RPMI8226 (cell line): ENCODE measurements at places on chromosomes 7 and 10.

DNA sequence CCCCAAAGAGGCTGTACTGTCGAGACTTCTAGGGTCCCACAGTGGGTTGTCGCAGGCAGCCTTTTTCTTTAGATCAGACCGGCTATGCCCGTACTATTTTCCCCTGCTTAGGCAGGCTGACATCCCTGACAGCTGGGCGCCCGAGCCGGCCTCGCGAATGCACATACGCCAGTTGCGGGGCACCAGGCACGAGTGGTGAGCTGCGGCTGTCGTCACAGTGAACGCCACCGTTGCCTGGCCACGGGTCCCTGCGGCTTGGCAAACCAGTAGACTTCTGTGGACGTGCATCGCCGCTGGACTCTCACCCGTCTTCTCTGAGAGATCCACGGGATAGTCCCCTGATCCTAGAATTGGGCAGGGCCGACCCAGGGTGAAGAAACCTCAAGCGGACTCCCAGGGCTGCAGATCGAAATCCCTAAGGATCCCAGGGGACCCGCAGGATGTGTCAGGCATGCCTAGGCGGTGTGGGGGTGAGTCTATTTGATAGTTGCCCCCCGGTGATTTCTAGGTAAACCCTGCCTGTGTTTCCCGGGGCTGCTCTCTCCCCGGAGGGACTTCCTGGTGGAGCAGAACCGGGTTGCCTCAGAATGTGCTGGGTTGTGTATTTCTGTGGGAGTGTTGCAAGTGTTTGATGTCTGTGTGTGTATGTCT lies 33.0 kb upstream of the ZNF273 start:
- no peak for DNase-seq

DNA sequence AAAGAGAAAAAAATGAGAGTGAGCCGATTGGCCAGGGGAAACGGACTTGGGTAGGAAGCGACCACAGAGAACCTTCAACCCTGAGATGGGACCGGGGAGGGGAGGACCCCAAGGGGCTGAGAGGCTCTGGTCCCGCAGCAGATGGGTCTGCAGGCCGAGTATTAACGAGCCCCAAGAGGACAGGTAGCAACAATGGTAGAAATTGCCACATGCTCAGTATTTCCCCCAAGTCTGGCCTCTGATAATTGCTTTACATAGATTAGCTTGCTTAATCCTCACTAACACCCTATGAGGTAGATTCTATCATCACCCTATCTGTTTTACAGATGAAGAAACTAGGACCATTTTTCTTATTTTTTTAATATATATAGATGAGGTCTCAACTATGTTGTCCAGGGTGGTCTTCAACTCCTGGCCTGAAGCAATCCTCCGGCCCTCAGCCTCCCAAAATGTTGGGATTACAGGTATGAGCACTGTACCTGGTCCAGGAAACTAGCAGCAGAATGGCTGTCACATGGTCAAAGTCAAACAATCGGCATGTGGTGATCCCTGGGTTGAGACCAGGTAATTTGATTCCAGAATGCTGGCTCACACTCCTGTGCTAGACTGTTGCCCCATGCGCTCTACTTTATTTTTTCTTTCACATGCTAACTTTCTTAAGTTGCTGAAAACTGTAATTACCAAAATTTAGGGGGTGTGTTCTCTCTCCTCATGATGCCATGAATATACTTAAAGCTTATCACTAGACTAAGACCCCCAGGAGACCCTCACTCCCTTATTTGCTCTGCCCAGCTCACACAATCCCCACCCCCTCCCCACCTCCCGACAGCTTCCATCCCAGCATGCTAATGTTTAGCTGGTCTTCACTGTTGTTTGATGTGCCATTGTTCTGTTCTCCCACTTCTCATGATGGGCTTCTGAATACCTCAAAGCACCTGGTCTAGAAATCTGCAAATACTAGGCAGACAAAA lies 67.9 kb upstream of the AFAP1L2 start:
- DNase-seq: no peak

DNA sequence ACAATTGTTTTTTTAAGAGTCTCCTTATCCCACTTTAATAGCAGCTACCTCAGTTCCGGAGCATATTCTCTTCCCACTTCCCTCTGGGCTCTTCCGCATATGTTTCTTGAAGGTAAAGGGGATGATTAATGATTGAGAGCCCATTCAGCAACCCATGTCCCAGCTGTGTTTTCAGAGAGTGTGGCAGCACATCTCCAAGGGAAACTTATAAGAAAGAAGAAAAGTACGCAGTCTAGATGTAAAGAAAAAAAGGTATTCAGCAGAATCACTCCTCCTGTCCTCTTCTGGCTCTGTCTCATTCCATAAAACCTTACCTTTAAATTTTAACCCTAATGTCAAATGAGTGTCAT lies 9.7 kb upstream of the ANKRD7 start:
- no peak for DNase-seq

DNA sequence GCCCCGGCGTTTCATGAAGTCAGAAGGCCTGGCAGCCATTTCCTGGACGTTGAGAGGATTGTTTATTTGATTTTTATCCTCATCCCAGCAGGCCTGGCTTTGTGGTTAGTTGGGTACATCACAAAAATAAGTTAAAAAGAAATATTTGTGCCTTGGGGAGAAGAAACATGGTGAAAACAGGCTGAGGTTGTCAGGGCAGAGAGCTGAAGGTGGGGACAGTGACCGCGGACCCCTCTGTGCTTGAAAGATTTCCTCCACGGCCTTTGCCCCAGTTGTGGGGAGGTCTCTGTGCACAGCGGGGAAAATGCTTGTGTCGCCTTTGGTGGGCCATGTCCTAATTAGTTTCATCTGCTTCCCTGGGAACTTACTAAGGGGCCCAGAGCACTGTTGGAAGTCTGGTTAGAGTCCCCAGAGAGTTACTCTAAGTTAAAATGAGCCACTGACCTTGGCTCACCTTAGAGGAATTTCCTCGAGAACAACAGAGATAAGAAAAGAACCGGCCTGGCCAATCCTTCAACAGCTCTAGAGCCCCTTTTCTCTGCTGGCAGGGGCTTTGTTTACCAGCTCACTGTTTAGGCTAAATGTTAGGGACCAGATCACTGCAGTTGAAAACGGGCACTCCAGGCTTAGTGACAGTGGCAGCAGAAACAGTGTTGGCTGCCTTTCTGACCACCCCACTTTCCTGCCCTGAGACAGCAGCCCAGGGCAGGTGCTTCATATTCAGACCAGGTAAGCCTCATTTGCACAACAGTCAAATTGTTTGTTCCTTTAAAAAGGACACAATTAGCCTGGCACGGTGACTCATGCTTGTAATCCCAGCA lies 37.9 kb downstream of the CRCP start:
- no peak for DNase-seq

- DNase-seq: peak; percentile 71
These were observed 68.1 kb downstream of the SCRN1 start for GRCh38 chr7:29921404-29922010.
